ENCODE measurements at places on chromosomes 6 and 20. TPM values are rescaled to one million over a fixed set of nuclear protein-coding genes. Genes with fewer than 3 reads are reported as not detected.

DNA sequence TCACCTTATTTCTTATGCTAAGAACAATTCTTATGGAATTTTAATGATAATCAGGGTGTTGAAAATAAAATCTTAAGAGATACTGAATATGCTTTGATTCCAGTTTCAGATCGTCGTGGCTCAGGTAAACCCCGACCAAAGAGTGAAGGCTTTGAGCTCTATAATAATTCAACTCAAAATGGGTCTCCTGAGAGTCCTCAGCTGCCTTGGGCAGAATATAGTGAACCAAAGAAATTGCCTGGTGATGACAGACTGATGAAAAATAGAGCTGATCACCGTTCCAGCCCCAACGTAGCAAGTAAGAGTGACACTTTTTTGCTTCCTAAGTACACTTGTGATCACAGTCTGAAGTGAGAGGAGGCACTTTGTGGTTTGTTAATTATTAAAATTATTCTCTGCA is 50.9 kb upstream of the KIF25 start:
- DNase-seq, result no peak

- no peak for DNase-seq
These were observed 52.5 kb downstream of the BCAS1 start for GRCh38 chr20:54017846-54018245.

The RNF217 gene
- 0.16 TPM for total RNA-seq

The BTN1A1 gene
- total RNA-seq, result not detected

DNA sequence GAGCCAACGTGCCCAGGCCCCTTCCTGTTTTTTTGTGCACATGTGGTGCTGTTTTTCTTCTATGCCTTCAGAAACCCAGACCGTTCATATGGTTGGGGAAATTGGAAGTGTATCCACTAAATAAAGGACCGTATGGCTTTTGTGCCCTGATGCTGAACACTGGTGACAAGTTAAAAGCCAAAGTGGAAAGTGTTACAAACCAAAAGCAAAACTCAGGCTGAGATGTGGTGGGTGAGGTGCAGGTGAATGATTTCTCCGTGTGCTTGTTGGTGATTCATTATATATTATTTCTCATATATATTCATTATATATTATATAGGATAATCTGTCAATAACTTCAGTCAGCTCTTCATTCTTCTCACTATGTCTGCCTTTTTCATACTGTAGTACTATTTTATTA is 148.6 kb downstream of the SOBP start:
- DNase-seq, result no peak

The IFNGR1 gene
- total RNA-seq, result 40.8 TPM

DNA sequence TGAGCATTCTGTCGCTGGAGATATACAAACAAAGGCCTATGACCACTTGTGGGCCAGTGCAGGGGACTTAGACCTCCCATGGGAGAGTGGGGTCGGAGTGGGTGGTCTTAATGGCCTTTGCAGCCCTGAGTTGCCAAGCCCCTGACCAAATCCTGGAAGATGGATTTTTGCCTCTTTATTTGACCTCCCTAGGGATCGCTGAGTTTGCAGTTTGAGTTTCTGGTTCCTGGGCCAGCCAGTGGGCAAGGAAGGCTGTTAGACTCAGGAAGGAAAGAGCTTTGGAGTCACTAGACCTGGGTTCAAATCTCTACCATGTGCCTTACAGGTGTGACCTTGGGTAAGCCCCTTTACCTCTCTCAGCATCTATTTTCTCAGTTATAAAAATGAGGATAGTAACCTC is 94.1 kb downstream of the CD40 start:
- no peak for DNase-seq

- no peak for DNase-seq
These were observed 433.2 kb upstream of the SPTLC3 start for GRCh38 chr20:12575352-12576095.

- DNase-seq, result no peak
These were observed 3.3 kb upstream of the HLA-DMA start for GRCh38 chr6:32956176-32956575.

GRCh38 chr6:167094436-167094819 is 28.5 kb upstream of the CCR6 start:
- DNase-seq, result no peak

- peak; percentile 58 for DNase-seq
These were observed 546 bp downstream of the C6orf136 start for GRCh38 chr6:30647242-30648116.

The C6orf15 gene
- not detected for total RNA-seq

DNA sequence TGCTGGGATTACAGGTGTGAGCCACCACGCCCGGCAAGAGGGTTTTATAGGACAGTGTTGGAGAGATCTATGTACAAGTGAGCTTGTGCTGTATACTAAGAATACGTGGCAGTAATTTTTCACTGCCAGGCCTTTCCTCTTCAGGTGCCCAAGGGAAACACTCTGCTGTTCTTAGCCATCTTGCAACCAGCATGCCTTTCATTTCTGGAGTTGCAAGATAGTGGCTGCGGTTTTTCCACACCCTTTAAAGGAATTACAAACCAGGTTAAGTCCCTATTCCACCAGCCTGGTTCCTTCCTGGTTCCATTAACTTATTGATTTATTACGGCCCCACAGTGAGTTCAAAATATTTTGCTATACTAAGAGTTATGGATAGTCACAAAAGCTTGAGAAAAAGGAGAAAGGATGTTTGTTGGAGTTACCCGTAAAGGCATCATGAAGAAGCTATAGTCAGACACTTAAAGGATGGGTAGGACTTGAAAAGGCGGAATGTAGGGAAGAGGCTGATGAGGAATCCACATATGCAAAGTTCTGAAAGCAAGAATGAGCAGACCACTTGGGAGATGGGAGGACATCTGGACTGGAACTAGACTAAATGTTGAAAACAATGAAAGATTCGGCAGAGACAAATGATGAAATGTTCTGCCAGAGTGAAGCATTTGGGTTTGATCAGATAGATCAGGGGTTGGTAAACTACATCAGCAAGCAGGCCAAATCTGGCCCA is 61.4 kb upstream of the ASIP start:
- DNase-seq, result no peak

DNA sequence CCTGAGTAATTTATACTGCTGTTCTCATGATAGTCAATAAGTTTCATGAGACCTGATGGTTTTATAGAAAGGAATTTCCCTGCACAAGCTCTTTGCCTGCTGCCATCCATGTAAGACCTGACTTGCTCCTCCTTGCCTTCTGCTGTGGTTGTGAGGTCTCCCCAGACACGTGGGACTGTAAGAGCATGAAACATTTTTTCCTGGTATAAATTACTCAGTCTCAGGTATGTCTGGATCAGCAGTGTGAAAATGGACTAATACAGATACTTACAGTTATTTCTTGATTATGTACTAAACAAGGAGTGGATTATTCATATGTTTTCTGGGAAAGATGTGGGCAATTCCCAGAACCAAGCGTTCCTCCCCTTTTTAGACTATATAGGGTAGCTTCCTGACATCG is 1.9 kb upstream of the TRIM38 start:
- no peak for DNase-seq

The SMLR1 gene
- not detected for total RNA-seq

The SLC22A2 gene
- not detected for total RNA-seq

The CTCFL gene
- total RNA-seq, result not detected

DNA sequence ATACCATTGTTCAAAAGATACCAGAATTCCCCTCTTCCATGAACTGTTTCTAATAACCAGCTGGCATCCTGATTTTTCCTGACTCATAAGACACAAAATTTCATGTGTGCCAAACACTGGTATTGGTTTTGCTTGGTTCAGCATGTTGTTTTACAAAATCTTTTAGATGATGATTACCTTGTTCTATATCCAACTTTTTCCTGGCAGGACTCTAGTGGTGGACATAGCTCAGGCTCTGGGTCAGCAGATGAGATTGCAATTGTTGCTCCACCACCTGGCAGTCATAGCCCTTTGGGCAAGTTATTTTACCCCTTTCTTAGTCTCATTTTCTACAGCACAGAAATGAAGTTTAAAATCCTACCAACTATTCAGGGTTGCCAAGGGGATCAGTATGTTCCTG is 6.2 kb downstream of the TRIM38 start:
- DNase-seq, result no peak

- no peak for DNase-seq
These were observed 1.4 kb downstream of the GFOD1 start for GRCh38 chr6:13485923-13486562.

DNA sequence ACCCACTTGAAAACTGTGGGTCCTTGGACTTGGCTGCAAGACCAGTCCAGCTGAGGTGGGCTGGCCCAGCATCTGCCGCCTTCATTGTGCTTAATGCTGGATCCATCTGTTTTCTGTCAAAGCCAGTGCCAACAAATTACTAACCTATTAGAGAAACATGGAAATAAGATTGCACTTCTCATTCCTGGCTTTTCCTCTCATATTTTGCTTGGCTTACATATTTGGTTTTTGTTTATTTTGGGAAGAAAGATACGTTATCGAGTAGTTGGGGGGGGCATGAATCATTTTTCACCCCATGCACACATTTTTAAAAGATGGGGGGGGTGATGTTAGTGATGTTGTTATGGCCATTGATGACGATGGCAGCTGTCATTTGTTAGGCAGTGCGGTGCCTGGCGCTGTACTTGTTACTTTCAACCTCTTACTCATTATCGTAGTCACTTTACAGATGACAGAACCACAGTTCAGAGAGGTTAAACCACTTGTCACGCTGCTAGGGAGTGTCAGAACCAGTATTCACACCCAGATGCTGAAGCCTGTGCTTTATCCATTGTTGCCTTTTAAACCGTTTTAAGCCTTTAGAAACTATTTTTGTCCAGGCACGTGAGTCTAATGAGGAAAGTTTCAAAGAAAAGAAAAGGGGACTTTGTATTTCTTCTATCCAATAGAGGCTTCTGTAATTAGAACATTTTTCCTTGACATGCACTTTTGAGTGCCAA is 180.0 kb downstream of the TMEM242 start:
- DNase-seq, result peak; percentile 60

The ECT2L gene
- 0.06 TPM for total RNA-seq

- no peak for DNase-seq
These were observed 29.4 kb upstream of the TAGAP start for GRCh38 chr6:159074120-159074684.

GRCh38 chr6:87869064-87869905 is 167.3 kb upstream of the AKIRIN2 start:
- no peak for DNase-seq

GRCh38 chr6:109059571-109060021 is 35.0 kb downstream of the SESN1 start:
- peak; percentile 6 for DNase-seq

The TCP11 gene
- not detected for total RNA-seq

The VSTM2L gene
- not detected for total RNA-seq

DNA sequence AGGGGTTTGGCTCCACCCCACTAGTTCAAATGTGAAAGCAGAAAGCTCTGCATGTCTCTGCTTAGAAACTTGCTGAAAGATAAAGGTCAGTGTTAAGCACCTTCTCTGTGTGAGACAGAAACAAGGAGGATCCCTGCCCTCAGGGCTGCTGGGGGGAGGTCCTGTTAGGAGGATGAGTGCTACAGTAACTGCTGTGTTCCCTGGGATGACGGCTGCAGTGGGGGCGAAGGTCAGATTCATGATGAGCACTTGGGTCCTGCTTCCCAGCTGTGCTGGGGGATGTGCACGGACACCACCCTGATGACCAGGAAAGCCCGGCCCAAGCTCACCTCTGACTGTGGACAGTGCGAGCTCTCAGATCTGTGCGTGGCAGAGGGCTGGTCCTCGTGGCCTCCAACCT is 252.6 kb downstream of the DLL1 start:
- DNase-seq, result no peak

The ZFP57 gene
- not detected for total RNA-seq

The ZNF165 gene
- total RNA-seq, result 4.4 TPM

The SLC12A5 gene
- not detected for total RNA-seq

DNA sequence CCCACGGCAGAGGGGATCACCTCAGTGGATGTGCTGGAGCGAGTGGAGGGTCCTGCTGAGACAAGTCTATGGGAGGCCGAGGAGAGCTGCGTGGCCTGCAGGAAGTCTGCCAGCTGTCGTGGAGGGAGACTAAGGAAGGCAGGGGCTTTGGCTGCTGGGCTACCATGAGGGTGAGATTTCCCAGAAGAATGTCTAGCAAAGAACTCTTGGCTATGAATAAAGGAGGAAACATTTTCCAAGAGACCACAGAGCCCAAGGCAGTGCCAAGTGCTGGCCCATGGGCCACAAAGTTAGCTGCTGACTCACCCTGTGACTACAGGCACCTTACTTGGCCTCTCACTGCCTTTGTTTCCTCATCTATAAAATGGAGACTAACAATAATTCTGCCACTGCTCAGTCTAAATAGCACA is 73.4 kb downstream of the PRDM1 start:
- no peak for DNase-seq

DNA sequence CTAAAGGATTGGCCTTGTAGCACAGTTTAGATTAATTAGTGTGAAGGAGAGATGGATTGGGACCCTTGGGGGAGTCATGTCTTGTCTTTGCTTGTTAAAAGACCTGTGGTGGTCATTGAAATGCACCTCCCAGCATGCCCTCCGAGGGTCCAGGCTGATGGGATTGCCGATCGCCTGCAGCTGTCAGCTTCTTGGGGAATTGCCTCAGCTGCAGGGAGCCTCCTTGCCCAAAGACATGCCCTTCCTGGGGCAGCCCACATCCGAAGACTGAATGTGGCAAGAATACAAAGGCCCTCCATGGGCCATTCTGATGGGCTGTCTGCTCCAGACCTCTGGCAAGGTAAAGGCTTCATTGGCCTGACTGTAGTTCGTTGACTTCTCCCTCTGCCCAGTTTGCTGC is 150.7 kb downstream of the FARS2 start:
- no peak for DNase-seq

DNA sequence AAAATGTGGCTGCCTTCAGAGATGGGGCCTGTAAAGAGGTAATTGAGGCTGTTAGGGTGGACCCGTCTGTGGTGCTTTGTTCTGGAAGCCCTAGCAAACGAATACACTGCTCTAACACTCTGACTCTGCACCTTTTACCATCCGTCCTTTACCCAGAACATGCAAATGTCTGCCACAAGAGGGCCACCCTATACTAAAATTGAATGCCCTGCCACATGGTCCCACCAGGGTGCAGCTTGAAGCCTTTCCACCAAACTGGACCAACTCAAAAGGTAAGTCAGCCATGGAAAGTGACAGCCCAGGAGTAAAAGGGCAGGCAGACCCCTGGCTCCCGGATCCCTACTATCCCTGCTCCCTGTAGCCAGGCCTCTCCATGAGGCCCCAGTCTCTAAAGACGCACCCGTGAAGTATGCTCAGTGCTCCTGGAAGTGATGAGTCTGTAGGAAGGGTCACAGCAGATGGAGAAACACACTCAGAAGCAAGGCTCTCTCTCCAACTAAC is 5.8 kb upstream of the BFSP1 start:
- peak; percentile 44 for DNase-seq

The TXLNB gene
- total RNA-seq, result 0.41 TPM

DNA sequence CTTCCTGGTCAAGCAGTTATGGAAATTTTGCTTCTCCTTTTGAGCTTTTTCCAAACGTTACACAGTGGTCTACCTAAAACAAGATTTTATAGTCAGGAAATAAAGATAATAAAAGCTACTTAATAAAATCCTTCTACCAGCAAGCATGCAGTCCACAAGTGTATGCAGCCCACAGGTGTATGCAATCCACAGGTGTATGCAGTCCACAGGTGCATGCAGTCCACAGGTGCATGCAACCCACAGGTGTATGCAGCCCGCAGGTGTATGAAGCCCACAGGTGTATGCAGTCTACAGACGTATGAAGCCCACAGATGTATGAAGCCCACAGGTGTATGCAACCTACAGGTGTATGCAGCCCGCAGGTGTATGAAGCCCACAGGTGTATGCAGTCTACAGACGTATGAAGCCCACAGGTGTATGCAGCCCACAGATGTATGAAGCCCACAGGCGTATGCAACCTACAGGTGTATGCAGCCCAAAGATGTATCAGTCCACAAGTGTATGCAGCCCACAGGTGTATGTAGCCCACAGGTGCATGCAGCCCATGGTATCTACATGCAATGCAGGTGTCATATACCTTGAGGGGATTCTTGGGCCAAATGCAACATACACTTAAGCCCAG is 26.4 kb upstream of the OCSTAMP start:
- no peak for DNase-seq

The TREM1 gene
- not detected for total RNA-seq
